ENCODE measurements at places on chromosomes 16 and 17. TPM values are rescaled to one million over a fixed set of nuclear protein-coding genes. Genes with fewer than 3 reads are reported as not detected.

DNA sequence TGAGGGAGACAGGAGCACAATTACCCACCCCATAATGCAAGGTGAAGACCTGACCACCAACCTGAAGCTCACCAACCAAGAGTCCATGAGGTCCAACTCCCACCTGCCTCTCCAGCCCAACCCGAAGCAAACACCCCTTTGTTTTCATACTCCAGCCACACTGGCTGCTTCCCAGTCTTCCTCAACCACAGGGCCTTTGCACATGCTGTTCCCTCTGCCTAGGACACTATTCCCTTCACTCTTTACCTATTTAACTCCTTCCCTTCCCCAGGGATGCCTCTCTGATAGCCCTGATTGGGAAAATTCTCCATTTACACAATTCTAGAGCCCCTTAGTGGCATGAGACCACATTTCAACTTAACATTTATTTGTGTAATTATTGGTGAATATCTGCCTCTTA, 86.0 kb downstream of the VAT1L start:
- no peaks in the 10 kb centered on the region for H3K27me3 ChIP-seq
- DNase-seq: no peak
- H3K27ac ChIP-seq: no peak overlapping the region
- H3K36me3 ChIP-seq: no peaks in the 10 kb centered on the region

Gene SGCA
- not detected for polyA plus RNA-seq

Gene MIEF2
- polyA plus RNA-seq: 14.1 TPM

GRCh38 chr16:89014403-89015230, 37.6 kb upstream of the CBFA2T3 start:
- H3K36me3 ChIP-seq: no peaks in the 10 kb centered on the region
- no peak overlapping the region for H3K27ac ChIP-seq
- no peaks in the 10 kb centered on the region for H3K27me3 ChIP-seq
- no peaks in the 10 kb centered on the region for H3K4me1 ChIP-seq

DNA sequence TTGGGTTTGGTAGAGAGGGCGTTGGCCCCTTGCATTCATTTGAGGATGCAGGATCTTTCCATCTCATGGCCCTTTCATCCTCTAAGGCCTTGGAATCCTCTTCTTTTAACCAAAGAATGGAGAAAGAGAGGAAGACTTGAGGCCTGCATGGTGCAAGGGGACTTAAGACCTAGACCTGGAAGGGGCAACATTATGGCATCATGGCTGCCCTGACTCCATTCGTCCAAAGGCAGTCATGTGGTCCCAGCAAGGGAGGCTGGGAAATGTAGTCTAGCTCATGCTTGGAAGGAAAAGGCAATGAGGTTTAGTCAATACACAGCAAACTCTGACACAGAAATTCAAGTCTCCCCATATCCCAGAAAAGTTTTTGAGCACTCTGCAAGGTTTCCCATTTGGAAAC, 30.7 kb upstream of the CDRT4 start:
- no peaks in the 10 kb centered on the region for H3K27me3 ChIP-seq
- no peak overlapping the region for H3K27ac ChIP-seq
- no peak for DNase-seq
- H3K4me1 ChIP-seq: no peaks in the 10 kb centered on the region

Gene KRTAP1-3
- polyA plus RNA-seq: not detected

- no peak overlapping the region for H3K27ac ChIP-seq
- no peaks in the 10 kb centered on the region for H3K36me3 ChIP-seq
- no peaks in the 10 kb centered on the region for H3K4me1 ChIP-seq
- no peak overlapping the region for H3K4me3 ChIP-seq
- DNase-seq: no peak
- no peaks in the 10 kb centered on the region for H3K27me3 ChIP-seq
Measured at GRCh38 chr17:15031975-15032374, 233.2 kb downstream of the PMP22 start.

GRCh38 chr17:79844869-79845600, 5.8 kb upstream of the CBX4 start:
- peaks cover 42% of the 10 kb centered on the region for H3K4me1 ChIP-seq
- no peaks in the 10 kb centered on the region for H3K36me3 ChIP-seq
- DNase-seq: no peak

Gene PAGR1
- polyA plus RNA-seq: 53.1 TPM

- no peaks in the 10 kb centered on the region for H3K27me3 ChIP-seq
- H3K36me3 ChIP-seq: no peaks in the 10 kb centered on the region
- H3K27ac ChIP-seq: no peak overlapping the region
- H3K4me3 ChIP-seq: no peak overlapping the region
Measured at GRCh38 chr16:20660325-20660724, 37.2 kb downstream of the ACSM1 start.

Gene AOC3
- not detected for polyA plus RNA-seq

Data from CD8-positive, alpha-beta memory T cell (primary cell).